ENCODE measurements at places on chromosomes 2 and 18.

GRCh38 chr18:2536063-2536462, 35.2 kb downstream of the METTL4 start:
- DNase-seq, result no peak

- no peak for DNase-seq
Measured at GRCh38 chr2:63736354-63736753, 105.3 kb upstream of the UGP2 start.

DNA sequence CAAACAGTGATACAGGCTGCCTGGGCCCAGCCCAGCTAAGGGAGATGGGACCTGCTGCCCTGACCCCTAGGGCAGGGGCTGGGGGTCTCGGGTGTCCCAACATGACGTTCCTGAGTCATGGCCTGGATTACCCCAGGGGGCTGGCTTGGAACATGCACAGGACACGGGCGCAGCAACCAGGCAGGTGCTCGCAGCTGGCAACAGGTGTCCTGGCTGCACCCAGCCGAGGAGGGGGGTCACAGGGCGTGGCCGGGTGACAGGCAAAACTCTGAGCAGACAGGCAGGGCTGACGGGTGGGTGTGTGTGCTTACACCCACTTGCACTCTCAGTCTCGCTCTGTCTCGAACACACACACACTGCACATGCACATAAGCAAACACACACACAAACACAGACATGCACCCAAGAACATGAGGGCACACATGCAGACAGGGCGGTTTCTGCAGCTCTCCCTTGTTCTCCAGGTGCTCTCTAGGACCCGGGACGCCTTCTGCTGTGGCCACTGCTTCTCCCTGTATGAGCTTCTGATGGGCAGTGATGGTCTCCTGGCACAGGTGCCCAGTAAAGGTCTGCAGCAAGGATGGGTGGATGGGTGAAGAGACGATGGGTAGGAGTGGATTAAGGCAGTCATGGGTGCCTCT, 33.7 kb upstream of the TAF1B start:
- no peak for DNase-seq

DNA sequence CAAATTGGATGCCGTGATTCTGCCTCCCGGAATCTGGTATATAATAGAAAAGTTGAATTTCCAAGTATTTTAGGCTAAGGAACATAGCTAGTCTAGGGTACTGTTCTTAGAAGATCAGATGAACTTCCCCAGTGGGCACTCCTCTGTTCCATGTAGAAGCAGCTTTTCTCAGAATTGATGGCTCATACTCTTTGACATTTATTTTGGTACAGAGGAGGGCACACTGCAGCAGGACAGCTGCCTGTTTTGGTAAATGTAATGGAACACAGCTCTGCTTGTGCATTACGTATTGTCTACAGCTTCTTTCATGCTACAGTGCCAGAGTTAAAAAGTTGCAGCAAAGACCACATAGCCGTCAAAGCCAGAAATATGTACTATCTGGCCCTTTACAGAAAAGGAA, 10.8 kb downstream of the YPEL5 start:
- no peak for DNase-seq

DNA sequence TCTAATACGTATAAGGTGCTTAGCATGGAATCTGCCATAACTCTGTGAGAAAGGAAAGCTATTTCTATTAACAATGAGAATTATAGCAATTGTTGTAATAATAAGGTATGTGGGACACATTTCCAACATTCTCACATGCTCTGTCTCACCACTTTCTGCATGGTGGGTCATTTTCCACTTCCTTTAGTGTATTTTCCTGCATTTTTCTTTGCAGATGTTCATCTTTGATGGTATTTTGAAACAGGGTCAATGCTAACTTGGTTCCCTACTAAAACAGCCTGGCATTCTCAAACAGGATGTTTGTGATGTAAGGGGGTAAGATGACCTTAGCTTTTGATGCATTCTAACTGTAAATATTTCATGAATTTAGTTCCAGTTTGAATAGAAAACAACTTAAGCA, 54.7 kb downstream of the MYO1B start:
- DNase-seq, result no peak

GRCh38 chr2:60676706-60677330, 79.2 kb upstream of the PAPOLG start:
- no peak for DNase-seq

DNA sequence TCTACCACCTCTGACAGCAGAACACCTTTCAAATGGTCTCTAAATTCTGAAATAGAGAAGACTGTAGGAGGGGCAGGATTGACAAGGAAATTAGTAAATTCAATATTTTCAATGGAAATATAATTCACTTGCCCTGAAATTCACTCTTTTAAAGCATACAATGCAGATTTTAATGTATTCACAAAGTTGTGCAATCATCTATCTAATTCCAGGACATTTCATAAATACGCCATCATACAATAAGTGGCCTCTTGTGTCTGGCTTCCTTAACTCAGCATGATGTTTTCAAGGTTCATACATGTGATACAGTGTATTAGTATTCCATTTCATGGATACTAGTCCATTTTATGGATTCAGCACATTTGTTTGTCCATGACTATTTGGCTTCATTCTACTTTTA, 74.2 kb downstream of the ZRANB3 start:
- DNase-seq, result no peak

- no peak for DNase-seq
Measured at GRCh38 chr2:218345491-218346236, 11.0 kb upstream of the CATIP start.

GRCh38 chr2:222671259-222672067, at the start of gene MOGAT1:
MOGAT1 (plus strand) TSS chr2:222671658; CDS start chr2:222671786, 128 bp downstream.
- peak; percentile 31 for DNase-seq

- no peak for DNase-seq
Measured at GRCh38 chr2:199230091-199230490, 227.6 kb downstream of the SATB2 start.

- no peak for DNase-seq
Measured at GRCh38 chr2:71860381-71860926, 287.2 kb downstream of the CYP26B1 start.

DNA sequence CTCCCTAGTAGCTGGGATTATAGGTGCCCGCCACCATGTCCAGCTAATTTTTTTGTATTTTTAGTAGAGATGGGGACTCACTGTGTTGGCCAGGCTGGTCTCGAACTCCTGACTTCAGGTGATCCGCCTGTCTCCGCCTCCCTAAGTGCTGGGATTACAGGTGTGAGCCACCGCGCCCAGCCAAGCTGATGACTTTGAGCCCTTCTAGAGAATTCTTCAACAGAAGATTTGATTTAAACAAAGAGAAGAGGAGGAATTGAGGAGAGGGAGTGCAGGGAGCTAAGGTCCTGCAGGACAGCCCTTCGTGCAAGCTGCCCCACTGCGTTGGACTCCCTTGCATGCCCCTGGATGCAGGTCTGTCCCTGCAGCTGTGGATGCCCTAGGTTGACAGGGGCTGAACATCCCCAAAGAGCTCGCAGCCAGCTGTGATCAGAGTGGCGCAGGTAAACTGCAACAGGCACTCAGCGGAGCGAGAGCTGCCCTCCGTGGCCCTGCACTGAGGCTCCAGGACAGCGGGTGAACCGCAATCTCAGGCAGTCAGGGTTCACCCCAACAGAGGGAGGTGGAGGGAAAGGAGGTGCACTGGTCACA, 13.7 kb downstream of the ADRA2B start:
- DNase-seq, result no peak

DNA sequence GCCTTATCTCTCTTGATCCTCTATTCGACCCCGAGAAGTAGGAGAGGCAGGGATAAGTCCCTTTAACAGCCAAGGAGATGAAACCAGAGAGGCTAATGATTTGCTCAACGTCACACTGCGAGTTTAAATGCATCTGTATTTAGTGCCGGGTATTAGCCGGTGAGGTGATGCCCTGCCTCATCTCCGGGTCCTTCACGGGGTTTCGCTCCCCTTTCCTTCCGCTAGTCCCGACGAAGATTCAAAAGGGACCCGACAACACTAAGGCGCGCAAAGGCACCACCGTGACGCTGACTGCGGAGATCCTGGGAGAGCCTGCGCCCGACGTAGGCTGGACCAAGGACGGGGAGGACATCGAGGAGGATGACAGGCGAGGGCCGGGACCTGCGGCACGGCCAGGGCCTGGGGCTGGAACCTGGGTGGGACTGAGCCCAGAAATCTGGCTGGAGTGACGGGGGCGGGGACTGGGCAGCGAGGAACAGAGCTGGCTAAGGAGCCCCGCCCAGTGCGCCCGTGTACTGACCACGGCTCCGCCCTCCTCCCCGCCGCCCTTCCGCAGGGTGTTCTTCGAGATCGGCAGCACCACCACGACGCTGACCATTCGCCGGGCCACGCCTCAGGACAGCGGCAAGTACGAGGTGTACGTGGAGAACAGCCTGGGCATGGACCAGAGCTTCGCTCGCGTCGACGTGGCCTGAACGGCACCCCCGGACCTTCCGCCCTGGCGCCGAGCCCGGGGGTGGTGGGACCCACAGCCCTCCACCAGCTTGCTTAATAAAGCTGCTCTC, 1.0 kb upstream of the GMPPA start:
- DNase-seq, result no peak

- peak; percentile 67 for DNase-seq
Measured at GRCh38 chr2:201807452-201807999, 1.2 kb downstream of the CDK15 start.

- no peak for DNase-seq
Measured at GRCh38 chr2:100013892-100014677, 128.3 kb downstream of the AFF3 start.

DNA sequence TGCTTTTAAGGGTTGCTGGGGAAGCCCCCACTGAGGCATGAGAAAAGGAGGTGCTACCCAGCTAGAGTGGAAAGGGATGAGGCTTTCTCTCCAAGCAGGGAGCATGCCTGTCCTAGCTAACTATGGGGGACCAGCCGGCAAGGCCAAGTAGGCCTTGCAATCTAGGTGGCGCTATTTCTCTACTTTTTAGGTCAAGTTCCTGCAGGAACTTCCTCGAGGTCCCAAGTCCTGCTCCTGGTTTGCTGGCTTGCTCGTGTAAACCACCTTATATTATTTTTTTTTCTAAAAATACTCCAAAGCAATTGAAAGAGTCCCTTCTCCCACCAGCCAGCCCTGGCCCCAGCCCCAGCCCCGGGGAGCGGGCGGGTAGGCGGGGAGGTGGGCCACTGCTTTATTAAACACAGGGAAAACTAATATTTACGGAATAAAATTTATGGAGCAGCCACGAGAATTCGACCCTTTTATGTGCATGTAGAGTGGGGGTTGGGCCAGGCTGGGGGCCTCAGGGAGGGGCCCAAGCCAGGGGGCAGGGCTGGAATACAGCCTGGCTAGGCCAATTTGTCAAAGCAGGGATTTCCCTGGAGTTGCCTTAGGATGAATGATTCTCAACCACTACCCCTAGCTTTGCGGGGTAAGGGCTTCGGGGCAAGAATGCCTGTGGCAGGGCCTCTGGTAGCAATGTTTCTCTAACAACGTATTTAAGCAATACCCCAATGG, 12.8 kb upstream of the IHH start:
- DNase-seq, result peak; percentile 69

- no peak for DNase-seq
Measured at GRCh38 chr2:28702415-28702861, 49.2 kb upstream of the PPP1CB start.

- no peak for DNase-seq
Measured at GRCh38 chr18:13653746-13654433, 72.5 kb downstream of the FAM210A start.

- DNase-seq, result no peak
Measured at GRCh38 chr2:208792766-208793165, 386.2 kb downstream of the PTH2R start.

- DNase-seq, result no peak
Measured at GRCh38 chr2:191617575-191617974, 60.4 kb upstream of the NABP1 start.

GRCh38 chr18:70333757-70334156, 44.9 kb downstream of the SOCS6 start:
- DNase-seq, result no peak

DNA sequence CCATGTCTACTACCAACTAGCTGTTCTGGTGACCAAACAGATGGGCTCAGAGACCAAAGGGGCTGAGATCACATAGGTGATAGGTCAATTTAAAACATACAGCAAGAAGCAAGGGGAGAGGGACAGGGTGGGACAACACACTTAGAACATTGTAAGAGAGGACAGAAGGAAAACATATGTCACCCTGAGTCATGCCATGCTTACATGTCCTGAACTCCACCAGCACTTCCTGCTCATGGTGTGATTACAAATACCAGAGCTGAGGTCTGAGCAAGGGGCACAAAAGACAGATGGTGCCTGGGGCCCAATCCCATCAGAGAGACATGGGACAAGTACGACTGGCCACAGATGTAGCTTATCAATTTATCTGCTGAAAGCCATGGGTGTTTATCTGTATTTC, 28.7 kb upstream of the GALNT14 start:
- DNase-seq, result no peak

DNA sequence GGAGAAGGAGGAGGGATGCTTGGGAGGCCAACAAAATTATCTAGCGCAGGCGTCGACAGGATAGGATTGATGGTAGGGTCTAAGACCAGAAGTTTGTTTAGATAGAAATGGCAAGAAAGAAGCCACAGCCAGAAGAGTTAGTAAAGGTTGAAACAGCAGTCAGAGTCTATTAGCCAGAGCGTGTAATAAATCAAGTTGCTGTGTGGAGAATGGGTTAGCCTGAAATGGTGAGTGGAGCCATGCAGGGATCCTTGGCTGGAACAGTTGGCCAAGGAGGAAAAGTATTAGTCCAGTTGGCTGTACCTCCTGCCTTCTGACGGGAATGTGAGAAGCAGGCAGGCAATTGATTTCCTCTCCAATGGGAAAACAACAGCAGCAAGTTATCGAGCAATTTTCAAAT, 190.7 kb upstream of the CCDC68 start:
- no peak for DNase-seq

DNA sequence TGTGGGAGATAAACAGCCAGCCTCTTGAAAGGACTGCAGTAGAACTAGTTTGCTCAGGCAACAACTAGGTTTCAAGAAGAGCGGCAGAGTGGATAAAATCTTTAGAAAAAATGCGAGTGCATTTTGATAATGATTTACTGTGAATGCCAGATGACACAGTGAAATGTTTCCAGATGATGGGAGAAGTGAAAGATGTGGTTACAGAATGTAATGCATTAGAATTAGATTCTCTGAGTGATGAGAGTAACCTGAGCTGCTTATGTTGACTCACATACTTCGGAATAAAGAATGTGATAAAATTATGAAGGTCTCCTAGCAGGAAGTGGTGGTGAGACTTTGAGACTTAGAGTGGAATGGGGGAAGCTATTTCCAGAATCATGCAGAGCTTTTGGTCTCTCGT, 184.3 kb downstream of the GULP1 start:
- DNase-seq, result no peak

- DNase-seq, result no peak
Measured at GRCh38 chr2:134863446-134863845, 25.0 kb downstream of the ACMSD start.

DNA sequence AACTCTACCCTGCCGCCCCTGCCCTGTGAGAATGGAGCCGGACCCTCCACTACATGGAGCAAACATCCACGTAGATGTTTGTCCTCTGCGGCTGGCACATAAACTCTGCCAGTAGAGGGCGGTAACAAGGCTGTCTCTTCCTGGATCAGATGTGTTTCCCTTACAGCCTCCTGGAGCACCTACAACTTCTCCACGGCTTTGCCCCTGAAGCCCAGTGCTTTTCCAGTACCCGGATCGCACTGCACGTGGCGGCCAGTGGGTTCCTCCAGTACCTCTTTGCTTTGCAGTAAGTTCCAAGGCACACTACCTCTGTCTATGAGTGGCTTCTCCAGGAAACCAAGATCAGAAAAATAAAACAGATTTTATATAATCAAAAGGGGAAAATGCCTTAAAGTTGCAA, 651.3 kb downstream of the DCDC2C start:
- no peak for DNase-seq
